ENCODE measurements at places on chromosomes 7 and 10.

DNA sequence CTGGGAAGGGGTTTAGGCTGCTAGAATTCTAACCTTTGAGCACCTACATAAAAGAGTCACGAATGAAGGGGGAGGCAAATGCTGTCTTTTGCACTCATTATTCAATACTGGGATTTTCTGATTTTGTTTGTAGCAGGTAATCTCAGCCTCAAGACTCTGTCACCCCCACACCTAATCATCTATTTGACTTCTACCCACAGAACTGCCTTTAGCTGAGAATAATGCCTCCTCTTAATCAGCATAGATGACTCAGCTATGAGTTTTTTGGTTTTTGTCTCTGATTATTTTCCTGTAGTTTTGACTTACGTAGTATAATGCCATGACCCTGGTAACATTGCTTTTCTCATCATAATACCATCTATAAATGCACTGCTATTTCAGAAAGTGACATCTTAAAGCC, 42.7 kb upstream of the CACNB2 start:
- no peak for DNase-seq

DNA sequence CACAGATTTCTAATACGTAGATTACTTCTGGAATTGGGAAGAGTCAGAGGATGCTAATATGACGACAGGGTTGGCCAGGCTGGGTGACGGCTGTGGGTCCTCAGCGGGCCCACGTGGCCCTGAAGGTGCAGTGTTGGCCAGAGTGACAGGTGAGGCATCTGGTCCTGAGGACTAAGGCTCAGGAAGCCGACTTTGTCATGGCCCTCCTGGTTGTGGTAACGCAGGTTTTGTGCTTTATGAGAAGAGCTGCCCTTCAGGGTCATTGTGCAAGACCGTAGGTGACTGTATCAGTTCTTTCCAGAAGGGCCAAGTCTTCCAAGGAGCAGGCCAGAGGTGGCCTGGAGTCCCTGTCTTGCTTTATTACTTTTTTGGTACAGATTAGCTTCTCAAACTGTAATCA, 2.5 kb downstream of the EIF3B start:
- no peak for DNase-seq

DNA sequence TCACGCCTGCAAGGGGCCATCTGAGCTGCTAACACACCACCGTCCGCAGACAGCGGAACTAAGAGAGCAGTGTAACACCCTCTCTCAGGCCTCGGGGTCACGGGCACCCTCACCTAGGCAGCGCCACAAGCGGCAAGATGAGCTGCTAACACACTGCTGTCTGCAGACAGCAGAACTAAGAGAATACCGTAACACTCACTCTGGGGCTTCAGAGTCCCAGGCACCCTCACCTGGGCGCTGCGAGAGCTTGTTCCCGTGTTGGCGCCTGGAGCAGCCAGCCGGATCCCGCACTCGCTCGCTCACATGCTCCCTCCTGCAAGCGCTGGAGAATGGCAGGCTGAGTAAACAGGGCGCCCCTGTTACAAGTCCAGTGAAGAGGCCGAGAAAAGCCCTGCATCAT, 160.2 kb downstream of the SRPK2 start:
- DNase-seq = no peak

DNA sequence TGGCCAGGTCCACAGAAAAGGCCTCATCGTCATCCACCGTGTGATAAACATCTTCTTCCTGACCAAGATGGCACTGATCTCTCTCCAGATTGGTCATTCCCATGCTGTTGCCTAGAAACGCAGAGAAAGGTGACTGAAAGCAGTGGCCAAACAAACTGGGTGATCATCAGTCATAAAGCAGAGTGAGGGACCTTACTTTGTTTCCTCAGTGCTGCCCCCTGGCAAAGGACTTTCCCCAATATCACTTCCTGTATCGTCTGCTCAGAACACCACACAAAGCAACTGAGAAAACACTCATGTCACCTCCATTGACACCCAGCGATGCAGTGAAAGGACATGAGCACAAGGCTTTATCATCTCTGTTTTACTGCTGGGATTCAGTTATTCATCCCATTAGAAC, 40.0 kb upstream of the TM9SF3 start:
- DNase-seq = no peak

DNA sequence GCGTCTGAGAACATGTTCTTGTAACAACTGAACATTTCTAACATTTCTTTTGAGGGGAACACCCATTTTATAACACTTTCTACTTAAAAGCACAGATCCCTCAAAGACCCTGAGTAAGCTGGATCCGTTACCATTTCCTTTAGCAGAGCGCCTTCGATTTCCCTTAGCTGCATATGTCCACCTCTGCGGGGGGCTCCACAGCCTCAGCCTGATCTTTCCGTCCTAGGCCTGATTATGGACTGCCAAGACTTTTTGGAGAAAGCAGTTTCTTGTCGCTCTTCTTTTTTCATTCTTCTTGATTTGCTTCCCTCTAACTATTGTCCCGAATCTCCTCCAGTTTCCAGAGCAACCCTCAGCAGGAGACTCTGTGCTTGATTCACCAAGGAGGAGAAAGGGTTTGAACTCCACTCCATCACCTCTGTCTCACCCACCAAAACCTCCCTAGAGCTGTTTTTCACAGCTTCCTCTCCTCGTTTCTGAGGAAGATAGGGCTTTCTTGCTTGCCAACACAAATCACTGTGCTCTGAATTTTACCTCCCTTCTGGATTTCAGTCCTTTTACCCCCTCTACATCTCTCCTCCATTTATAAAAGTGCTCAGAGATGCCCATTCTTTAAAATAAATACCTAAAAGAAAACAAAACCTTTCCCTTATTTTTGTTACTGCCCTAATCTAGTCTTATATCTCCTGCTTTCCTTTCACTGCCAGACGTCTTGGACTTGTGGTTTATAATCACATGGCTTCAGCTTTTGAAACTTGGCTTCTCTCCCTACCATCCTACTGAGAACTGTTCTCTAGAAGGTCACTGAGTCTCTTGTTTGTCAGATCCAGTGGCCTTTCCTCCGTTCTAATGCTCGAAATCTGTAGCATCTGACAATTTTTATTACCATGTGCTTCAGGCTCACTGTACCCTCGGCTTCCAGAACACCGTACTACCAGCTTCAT, 30.5 kb upstream of the ZRANB1 start:
- no peak for DNase-seq

DNA sequence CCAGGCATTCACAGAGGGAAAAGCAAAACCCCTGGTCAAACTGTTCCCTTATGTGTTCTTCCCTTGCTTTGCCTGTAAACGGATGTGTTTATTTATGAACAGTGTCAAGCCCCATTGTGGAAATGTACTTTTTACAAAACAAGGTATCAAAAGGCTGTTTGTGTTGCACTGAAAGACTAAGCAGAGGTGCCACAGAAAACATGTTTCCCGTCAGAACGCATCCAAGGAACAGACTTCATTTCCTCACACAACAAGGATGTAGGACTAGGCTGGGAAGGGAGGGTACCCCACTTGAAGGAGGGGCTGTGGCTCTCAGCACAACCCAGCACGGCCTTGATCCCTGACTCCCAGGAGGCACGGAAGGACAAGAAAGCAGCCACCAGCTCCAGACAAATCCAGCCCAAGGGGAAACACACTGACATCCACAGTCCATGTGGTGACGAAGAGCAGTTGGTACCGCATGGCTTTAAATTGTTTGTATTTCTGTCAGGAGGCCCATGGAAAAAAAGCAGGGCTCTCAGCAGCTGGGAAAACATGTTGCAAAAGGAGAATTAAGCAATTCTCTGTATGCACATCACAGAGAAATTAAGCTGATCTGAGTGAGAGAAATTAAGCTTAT, 85.6 kb downstream of the RNF216 start:
- no peak for DNase-seq

DNA sequence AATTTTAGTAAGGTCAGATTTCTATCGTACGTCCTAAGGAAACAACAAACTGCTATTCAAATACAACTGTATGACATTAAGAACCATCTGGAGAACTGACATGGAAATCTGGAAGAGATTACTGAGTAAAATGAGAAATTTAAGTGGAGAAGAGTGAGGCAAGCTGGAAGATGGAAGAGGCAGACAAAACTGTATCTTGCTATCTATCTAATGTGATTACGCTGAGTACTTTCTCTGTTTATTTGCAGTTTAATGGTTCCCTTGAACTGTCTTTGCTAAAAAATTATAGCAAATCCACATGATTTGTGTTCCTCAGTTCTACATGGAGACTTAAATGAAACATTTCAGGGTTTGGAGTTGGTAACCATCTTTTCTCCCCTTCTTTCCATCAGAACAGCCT, 927.1 kb upstream of the MBL2 start:
- DNase-seq = no peak

DNA sequence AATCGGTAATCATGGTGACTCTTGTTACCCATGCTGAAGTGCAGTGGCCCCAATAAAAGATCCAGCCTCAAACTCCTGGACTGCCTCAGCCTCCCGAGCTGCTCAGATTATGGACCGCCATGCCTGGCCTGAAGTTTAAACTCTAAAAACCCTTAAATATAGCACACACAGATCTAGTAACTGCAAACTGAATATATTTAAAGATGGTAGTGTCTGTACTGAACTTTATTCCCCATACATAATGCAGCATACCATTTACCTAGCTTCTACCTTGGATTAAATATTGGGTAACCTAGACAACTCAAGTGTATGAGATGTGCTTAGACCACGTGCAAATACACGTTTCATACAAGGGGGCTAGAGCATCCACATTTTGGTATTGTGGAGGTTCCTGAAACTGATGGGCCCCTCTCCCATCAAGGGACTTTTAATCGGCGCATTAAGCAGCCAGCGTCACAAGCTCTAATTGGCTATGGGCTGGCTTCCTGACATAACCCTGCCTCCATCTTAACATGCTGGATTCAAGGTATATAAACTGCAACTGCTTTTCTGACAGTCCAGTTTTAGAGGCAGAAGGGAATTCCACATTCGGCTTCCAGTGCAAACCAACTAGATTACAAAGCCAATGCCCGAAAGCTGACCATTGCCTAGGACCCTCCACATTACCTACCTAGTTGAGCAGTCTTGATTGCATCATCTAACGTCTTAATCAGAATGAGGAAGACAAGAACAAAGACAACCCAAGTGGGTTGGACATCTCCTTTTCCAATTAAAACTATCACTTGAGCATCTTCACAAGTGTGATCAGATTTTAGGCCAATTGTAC, 13.0 kb downstream of the HNRNPA2B1 start:
- DNase-seq = no peak

DNA sequence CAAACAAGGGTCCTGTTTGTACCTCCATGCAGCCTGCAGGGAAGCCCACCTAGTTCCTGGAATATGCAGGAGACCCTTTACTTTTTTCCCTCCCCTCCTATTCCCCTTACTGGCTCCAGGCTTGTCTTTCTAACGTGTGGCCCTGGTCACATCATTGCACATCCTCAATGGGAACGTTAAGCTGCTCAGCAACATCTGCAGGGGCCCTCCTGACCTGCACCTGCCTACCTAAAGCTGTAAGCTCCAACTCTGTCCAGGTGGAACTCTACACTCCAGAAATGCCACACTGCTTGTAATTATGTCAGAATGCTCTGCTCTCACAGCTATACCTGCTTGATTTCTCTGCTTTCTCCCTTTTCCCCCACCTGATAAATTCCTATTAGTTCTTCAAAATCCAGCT, 72.1 kb downstream of the ARMC3 start:
- DNase-seq = no peak

GRCh38 chr7:983004-983615, at the start of gene CYP2W1:
Gene CYP2W1, plus strand, starts transcription at chr7:983181. Its CDS starts 31 bp downstream, at chr7:983212.
- DNase-seq = no peak

- DNase-seq = no peak
These were observed 14.6 kb upstream of the DRGX start for GRCh38 chr10:49410365-49411074.

- DNase-seq = no peak
These were observed 307.0 kb upstream of the IMMP2L start for GRCh38 chr7:111869280-111869679.

DNA sequence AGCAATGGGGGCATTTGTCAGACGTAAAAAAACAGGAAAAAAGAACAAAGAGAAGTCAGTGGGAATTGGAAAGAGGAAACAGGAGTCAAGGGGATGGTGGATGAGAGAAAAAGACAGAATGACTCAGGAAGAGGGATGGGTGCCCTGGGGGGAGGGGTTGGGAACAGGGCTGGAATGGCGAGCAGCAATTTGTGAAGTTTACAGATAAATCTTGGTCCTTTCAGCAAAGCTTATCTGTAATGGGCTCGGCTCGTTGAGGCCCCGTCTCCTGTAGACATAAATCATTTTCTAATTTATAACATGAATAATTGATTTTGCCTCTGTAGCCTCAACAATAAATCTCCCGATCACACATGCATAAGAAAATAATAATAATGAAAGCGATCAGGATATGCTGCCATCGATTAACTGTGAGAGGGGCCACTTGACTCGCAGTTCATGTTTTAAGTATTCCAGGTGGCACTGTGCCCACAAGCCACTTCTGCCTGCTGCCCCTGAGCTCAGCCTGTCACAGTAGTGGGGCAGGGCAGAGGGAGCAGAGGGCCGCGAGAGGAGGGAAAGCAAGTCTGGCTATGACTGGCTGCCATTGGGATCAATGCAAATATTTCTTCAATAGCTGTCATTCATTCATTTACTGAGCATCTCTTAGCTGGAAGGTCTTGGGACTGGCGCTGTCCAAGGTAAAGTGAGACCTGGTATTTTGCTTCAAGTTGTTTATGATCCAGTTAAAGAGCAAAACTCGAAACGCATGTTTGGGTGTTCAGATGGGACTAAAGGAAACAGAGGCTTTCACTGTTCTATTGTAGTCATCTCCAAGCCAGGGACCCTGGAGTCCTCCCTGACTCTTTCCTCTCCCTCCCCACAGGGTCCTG, 47.4 kb upstream of the R3HCC1L start:
- DNase-seq = no peak

- no peak for DNase-seq
These were observed 176.2 kb upstream of the ZMIZ1 start for GRCh38 chr10:78892338-78893176.

GRCh38 chr10:31611161-31611560, 292.1 kb downstream of the ZEB1 start:
- no peak for DNase-seq

GRCh38 chr7:16652240-16652583, 6.2 kb downstream of the BZW2 start:
- no peak for DNase-seq

- DNase-seq = no peak
These were observed 93.6 kb upstream of the COL1A2 start for GRCh38 chr7:94301024-94301586.

- DNase-seq = no peak
These were observed 10.6 kb upstream of the ADD3 start for GRCh38 chr10:109997233-109997632.

Measured in stimulated activated CD4-positive, alpha-beta T cell treated with anti-CD3 and anti-CD28 coated beads, Interleukin-1b, Interleukin-23, amount 100 ng/mL, for 24 hours (primary cell).